ENCODE measurements at places on chromosomes 1 and 21.

DNA sequence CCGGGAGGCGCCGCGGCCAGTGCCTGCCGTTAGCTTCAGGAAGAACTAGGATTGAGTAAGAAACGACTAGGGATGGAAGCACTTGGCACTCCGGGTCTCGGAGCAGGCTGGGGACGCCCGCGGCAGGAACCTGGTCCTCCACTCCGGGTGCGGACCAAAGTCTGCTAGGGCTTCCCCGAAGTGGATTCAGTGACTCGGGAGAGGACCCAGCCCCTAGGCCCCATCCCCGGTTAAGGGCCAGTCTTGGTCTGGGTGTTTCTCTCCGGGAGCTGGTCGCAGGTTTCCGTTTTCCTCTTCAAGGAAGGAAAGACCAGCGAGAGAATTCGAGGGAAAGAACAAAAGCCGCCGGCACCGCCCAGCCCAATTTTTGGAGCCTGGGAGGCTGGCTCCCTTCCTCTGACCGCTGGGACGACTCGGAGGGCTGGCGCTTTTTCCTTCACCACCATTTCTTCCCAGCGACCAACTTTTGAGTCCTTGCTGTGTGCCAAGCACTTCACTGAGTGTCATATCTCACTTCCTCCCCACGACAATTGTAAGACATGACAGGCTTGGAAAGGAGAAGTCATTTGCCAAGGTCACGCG, 16.8 kb upstream of the STMN1 start:
- DNase-seq: no peak

DNA sequence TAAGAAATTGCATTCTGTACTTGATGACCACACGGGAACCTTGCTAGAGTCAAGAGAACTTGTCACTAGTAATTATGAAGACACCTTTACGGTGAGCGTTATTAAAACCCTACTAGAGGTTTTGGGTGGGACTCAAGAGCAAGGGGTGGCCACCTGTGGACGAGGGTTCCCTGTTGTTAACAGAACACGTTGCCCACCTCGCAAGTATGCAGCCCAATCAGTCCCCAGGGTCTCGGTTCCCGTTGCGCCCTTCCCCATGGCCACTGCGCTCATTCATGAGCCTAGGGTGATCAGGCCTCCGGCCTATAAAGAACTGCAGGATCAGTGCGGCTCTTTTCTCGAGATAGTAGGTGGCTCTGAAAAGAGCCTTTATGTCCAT, 30.2 kb upstream of the RNF187 start:
- no peak for DNase-seq

- DNase-seq: no peak
Measured at GRCh38 chr21:34522284-34522683, 10.3 kb upstream of the KCNE1 start.

GRCh38 chr1:27816921-27817630, 13.5 kb upstream of the PPP1R8 start:
- no peak for DNase-seq

DNA sequence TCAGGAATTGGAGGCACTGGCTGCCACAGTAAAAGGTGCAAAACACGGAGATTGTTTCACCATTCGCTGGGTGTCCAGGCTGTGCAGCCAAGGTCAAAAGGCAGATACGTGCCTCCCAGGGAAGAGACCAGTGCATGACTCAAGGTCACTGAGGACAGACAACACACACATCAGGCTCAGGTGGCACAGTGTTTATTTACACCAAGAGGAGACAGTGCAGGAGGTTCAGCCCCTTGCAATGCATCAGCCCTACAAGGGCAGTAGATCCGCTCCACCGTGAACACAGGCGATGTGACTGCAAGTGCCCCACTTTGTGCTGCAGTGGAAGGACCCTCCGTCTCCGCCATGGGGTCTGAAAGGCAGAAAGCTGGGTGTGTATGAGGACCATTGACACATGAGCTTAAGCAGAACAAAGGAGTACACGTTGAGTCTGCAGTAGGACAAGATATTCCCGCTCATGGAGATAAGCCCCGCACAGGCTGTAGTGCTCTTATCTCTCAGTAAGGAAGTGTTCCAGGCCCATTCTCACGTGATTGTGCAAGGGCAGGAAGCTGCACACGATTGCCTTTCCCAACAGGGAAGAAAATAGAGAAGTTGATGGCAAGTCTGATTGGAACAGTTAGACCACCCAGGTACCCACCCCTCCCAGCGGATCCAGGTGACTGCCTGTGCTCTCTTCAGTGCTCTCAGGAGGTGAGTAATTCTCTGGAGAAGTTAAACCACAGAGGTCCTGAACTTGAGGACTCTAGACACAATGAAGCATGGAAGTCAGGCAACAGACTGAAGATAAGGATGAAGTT, 37.5 kb upstream of the QSOX1 start:
- no peak for DNase-seq

DNA sequence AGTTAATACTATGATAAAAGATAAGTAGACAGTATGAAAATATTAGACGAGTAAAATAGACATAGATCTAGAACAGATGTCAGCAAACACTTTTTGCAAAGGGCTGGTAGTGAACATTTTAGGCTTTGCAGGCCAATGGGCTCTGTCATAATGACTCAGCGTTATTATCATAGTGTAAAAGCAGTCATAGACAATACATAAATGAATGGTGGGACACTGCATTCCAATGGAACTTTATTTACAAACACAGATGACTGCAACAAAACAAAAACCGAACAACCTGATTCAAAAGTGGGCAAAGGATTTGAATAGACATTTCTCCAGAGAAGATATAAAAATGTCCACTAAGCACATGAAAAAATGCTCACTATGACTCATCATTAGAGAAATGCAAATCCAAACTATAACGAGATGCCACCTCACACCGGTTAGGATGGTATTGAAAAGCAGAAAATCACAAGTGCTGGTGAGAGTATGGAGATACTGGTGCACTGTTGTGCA, 7.3 kb downstream of the GSTM5 start:
- no peak for DNase-seq

- DNase-seq: no peak
Measured at GRCh38 chr1:170700842-170701615, 37.1 kb downstream of the PRRX1 start.

GRCh38 chr1:191662746-191663145, 495.5 kb upstream of the RGS18 start:
- DNase-seq: no peak

DNA sequence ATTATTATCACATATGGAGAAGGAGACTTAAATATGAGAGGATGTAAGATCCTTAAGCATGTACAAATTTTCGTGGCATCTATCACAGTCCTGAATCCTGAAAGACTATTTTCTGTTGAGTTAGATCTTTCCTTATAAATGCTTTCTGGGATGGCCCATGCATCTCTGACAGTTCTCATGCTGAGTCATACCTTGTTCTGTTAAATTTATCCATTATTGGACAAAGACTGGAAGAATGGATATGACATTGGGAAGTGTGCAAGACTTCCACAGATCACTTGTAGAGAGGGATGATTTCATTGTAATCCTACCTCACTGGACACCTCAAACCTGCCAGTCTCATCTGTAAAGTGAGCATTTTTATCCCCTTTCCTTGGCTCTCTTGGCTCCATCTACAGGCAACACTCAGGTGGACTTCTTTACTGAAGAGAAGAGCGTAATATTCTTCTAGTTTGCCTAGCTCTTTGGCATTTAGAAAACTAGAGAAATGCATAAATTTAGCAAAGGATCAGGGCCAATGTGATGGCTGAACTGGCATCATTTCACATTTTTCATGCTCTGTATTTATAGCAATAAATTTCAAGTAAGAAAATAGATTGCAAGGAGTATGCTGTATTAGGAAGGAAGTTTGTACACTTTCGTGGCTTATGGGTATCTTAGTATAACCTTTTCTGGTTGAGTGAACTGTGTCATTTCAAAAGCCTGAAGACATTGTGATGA, 128.2 kb downstream of the NFIA start:
- no peak for DNase-seq

DNA sequence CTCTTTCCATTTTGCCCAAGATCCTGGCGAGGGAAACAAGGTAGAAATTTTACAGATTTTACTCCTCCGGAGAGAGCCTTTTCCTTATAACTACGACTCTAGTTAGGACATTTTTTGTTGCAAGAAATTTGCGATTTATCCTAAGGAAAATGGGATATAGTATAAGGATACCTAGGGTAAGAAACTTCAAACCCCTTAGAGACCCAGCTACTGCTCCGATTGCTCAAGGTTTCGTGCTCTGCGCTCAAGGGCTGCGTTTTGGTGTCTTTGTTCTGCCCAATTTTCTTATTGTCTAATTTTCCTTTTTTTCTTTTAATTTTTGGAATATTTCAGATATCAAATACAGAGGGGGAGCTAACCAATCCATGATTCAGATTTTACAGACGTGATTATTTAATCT, 1.5 kb downstream of the TTC3 start:
- no peak for DNase-seq

DNA sequence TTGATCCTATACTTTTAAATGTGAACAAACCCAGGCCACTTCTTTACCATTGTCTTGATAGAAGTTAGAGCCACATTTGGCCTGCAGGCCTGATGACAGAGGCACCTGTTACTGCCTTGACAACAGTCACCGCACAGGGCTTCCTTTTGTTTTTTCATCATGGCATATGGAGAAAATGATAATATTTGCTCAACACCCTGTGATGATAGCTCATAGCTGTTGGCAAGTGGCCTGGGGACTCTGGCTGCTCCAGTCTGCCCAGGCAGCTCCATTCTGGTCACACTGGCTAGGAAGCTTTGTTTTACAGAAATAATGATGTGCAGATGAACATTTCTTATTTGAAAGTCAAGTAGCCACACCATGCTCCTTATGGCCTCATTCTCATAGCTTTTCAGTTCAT, 89.6 kb upstream of the GPR88 start:
- no peak for DNase-seq

- DNase-seq: no peak
Measured at GRCh38 chr1:219812491-219813203, 115.7 kb downstream of the SLC30A10 start.

- DNase-seq: no peak
Measured at GRCh38 chr1:52867087-52867863, 24.7 kb downstream of the ZYG11A start.

GRCh38 chr1:199545780-199546179, 481.7 kb upstream of the NR5A2 start:
- DNase-seq: no peak

DNA sequence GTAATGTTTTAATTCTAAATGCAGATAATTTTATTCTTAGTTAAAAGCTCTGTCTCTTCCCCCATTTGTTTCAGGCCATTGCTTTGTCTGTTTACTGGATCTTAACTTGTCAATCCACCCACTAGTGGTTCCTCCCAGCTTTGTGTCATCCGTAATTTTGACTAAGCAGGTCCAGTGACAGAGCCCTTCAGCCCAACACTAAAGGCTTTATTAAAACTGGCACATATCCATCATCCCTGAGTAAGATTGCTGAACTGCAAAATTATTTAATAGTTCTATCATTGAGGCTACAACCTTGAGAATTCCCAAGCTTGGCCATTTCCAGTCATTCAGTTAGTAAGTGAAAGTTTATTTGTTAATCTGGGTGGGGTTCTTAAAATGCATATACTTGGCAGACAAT, 96.7 kb downstream of the NGF start:
- DNase-seq: no peak

GRCh38 chr1:153339802-153340201, 8.8 kb downstream of the PGLYRP4 start:
- no peak for DNase-seq

- no peak for DNase-seq
Measured at GRCh38 chr1:246254854-246255253, 252.2 kb downstream of the SMYD3 start.

DNA sequence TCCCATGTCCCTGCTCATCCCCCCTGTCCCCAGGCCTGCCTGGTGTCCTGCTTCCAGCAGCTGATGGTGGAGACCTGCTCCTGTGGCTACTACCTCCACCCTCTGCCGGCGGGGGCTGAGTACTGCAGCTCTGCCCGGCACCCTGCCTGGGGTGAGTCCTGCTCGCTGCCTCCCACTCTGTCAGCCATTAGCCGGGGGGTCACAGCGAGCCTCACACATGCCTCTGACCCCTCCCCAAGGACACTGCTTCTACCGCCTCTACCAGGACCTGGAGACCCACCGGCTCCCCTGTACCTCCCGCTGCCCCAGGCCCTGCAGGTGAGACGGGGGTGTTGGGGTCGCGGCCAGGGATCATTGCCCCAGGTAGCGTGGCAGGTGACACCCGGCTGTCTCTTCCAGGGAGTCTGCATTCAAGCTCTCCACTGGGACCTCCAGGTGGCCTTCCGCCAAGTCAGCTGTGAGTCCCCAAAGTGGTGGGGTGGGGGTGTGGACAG, 10.0 kb downstream of the SCNN1D start:
- peak; percentile 44 for DNase-seq

DNA sequence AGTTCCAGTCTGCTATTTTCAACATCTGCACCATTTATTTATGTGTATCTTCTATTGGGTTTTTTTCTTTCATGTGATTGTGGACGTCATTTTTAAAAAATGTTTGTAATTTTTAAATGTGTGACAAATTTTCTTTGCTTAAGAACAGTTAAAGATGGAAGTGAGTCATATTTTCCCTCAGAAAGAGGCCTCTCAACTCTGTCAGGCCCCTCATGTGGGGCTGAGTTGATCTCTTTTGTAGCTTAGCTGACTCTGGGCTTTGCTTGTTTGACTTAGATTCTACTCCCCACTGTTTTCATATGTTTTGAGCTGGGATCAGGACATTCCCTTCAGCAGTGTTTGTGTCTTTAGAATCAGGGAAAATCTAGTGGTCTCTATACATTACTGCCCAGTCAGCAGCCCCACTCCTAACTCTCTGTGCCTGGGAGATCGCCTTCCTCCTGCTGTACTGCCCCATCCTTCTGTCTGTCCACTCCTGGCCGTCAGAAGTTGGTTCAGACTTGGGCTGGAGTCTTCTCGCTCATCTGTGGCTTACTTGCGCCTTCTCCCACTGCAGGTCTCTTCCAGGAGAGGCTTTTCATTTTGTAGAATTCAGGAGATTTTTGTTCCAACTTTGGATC, 137.4 kb downstream of the DYRK1A start:
- no peak for DNase-seq

- DNase-seq: no peak
Measured at GRCh38 chr21:33940881-33941245, 25.3 kb upstream of the ATP5PO start.

DNA sequence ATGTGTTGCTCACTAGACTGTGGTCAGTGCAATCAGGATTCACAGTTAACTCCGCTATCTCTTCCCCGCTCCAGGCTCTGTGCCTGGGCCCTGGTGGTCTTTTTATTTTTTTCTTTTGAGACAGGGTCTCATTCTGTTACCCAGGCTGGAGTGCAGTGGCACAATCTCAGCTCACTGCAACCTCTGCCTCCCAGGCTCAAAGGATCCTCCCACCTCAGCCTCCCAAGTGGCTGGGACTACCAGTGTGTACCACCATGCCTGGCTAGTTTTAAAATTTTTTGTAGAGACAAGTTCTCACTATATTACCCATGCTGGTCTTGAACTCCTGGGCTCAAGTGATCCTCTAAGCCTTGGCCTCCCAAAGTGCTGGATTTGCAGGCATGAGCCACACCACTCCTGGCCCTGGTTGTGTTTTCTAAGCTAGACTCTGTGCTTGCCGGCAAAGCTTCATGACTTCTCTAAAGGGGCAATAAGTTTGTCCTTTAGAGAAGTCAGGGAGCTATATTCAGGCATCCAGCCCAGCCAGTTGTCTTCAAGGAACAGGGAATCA, 1.4 kb downstream of the RCSD1 start:
- no peak for DNase-seq

GRCh38 chr1:40710581-40711315, 19.2 kb downstream of the NFYC start:
- DNase-seq: no peak

GRCh38 chr1:39173119-39173994, 31.1 kb upstream of the MACF1 start:
- no peak for DNase-seq

GRCh38 chr1:42739753-42740700, at the start of gene CLDN19:
Gene CLDN19, minus strand, starts transcription at chr1:42740236. Its CDS starts 173 bp downstream, at chr1:42740063.
- DNase-seq: no peak

All from activated gamma-delta T cell treated with Interleukin-2 at 50 U/mL for 16 hours (primary cell).